ENCODE measurements at places on chromosomes 16 and 17.

DNA sequence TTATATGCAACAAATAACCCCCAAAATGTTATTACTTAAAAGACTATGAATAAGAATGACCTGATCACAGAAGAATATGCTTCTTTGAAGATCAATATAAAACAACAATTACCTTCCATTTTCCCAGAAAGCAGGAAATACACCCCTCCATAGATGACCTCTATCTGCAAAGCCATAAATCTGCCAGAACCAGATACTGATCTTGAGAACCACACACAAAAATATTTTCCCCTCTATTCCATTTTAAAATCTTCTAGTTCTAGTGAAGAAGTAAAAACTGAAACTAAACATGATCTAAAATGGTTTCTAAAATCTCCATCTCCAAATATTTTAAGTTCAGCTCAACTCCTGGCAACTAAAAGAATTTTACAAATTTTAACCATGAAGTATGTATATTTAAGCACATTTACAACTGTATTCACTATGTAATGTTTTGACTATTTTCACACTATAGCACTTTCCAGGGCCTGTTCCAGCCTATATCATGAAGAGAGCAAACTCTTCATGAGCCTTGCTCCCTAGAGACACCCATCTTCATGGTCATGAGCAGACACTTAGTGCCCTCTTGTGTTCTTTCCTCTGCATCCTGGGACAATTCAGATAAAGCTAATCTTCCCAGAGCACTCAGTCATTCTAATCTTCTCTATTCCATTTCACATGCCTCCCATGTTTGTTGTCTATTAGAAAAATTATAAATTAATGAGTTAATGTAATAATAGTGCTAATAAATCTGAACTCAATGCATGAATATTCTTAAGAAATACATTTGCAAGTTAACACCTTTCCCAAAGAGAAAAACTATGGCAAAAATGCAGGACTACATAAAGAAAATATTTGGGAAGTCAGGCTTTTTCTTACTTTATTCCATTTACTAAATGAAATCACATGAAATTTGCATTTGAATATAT lies 87.0 kb downstream of the HELZ start:
- DNase-seq, result no peak

DNA sequence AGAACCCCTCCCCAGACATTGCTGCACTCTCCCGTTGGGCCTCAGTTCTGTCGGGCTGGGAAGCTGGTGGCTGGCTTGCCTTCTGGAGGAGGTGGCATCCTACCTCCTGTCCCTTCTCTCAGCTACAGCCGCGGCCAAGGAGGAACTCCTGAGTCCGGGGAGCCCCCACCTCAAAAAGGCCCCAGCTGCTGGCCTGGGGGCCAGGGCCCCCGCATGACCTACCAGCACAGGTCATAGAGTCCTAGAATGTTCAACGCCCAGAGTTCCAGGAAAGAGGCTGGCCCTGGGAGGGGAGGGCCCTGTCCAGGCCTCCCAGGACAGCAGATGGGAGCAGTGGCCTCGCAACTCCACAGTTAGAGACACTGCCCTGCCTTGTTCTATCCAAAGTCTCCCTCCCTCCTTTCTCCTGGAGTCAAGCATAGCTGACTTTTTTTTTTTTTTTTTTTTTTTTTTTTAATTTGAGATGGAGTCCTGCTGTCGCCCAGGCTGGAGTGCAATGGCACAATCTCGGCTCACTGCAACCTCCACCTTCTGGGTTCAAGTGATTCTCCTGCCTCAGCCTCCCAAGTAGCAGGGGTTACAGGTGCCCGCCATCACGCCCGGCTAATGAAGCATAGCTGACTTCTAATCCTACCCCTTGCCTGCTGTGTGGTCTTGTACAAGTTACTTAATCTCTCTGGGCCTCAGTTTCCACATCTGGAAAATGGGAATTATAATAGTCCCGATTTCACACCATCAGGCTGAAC lies 7.1 kb downstream of the CARHSP1 start:
- DNase-seq, result no peak

GRCh38 chr17:82910041-82910481 lies 70.2 kb upstream of the ZNF750 start:
- DNase-seq, result no peak

- peak; percentile 86 for DNase-seq
Measured at GRCh38 chr17:82292251-82293154, 19.0 kb upstream of the CSNK1D start.

GRCh38 chr17:21530841-21531240 lies 154.7 kb downstream of the KCNJ12 start:
- DNase-seq, result no peak

GRCh38 chr17:42535155-42536047 lies 640 bp upstream of the NAGLU start:
- DNase-seq, result no peak

- DNase-seq, result no peak
Measured at GRCh38 chr17:49928837-49929475, 40.0 kb upstream of the DLX4 start.

- DNase-seq, result no peak
Measured at GRCh38 chr16:23497543-23497868, 12.8 kb downstream of the GGA2 start.

DNA sequence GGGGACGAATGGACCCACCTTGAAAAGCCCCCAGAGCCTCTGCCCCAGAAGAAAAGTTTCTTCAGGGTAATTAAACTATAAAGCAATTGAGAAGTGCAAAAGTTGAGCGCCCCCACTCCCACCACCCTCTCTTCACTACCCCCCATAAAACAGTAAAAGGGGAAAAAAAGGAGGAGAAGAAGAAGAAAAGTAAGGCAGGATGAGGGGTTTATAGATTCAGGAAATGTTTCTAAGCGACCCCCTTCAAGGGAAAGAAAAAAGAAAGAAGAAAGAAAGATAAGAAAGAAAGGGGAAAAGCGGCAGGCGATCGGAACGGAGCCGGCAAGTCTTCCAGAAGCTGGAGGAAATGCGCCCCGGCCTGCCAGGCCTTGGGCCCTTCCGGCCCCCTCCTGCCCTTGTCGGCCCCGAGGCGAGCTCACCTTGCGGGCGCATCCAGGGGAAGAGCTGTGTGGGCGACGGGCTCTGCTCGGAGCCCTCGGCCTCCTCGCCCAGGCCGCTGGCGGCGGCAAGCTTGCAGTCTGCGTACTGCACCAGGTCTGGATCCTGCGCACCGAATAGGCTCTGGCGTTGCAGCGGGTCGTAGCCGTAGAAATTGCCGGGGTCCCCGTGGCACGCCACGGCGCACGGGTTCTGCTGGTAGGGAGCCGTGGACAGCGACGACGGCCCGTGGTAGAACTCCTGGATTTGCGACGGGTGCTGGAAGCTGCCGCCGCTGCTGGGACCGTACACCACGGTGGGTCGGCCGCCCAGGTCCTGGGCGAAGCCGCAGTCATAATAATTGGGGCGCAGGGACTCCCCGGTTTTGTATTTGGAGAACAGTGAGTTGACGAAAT lies 1.0 kb downstream of the HOXB8 start:
- DNase-seq, result no peak

DNA sequence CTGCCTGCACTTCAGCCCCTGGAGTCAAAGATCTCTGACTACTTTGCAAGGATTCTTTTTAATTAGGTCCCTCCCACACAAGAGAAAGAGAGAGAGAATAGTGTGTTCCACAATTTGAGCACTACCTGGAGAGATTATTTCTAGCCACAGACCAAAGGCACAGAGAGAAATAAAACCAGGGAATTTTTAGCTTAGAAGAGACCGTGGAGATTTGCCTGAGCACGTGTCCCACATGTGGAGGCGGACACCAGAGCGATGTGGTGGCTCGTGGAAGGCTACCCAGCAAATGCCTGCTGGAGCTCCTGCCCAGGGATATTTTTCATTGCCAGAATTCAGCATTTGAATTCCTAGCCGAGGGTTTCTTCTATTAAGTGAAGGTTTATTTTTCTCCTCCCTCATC lies 50.6 kb downstream of the MGAT5B start:
- no peak for DNase-seq

DNA sequence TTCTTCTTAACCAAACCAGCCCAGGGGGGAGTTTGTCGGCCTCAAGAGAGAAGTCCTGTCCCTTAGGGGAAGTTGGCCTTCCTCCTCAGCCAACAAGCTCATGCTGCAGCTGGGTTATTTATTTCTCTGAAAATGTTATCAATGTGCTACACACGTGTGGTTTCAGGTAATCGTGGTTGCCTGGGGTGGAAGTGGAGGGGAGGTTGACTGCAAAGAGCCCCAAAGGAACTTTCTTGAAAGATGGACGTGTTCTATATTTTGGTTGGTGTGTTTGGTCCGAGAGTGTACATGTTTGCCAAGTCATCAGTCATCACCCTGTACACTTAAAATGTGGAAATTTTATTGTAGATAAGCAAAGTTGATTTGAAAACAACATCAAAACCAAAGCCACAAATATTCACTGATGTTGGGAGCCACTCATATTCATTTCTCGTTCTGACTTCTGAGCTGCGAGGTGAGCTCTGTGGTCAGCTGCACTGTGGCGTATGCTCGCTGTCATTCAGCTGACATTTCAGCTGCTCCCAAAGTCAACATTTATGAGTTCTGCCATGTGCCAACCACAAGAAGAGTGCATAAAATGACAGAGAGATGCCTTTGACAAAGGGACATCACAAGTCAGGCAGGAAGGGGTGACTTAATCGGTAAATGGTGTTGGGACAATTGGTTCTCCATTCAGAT lies 26.5 kb upstream of the ADGRG1 start:
- DNase-seq, result no peak

All from stimulated activated CD4-positive, alpha-beta T cell treated with anti-CD3 and anti-CD28 coated beads, Interleukin-4, amount 100 ng/mL, for 4 hours (primary cell).